T-helper 1 cell (primary cell): ENCODE measurements at places on chromosomes 16 and 17.

- DNase-seq: no peak
These were observed 13.0 kb downstream of the NLRP1 start for GRCh38 chr17:5571281-5571680.

GRCh38 chr16:57026778-57027062, 37.4 kb downstream of the NLRC5 start:
- DNase-seq: no peak

DNA sequence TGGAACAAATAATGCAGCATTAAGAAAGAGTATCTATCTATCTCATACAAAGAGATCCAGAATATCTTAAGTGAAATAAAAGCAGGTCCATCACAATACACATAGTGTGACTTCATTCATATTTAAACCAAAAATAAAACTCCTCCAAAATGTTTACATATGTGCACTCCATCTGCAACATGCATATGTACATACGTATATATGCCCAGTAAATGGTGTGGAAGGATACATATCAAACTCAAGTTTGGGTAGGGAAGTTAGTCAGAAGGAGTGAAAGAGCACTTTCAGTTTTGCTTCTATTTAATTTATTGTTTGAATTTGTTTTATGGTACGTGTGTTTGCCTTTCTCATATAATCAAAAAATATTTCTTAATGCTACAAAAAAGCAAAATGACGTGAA, 12.0 kb upstream of the ADAT1 start:
- DNase-seq: no peak

DNA sequence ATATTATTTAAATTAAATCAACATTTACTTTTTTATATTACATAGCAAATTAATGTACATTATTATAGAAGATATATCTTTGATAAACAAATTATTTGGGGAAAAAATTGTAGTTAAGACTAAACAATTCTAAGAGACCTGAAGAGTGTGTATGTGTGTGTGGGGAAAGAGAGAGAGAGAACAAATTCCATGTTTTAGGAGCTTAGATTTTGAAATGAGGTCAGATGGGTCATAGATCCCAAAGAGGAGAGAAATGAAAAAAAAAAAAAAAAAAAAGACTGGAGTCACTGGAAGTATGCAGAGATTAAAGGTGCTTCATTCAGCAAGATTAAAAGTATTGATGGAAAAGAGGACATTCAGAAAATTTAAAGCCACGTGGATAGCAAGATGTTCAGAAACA, 206.8 kb downstream of the CNTNAP4 start:
- DNase-seq: no peak

GRCh38 chr17:41891135-41892020, 26.2 kb upstream of the KLHL11 start:
- no peak for DNase-seq

- no peak for DNase-seq
These were observed 126.0 kb downstream of the HS3ST3A1 start for GRCh38 chr17:13475574-13476223.

GRCh38 chr17:79405823-79406222, 205.0 kb downstream of the RBFOX3 start:
- no peak for DNase-seq

DNA sequence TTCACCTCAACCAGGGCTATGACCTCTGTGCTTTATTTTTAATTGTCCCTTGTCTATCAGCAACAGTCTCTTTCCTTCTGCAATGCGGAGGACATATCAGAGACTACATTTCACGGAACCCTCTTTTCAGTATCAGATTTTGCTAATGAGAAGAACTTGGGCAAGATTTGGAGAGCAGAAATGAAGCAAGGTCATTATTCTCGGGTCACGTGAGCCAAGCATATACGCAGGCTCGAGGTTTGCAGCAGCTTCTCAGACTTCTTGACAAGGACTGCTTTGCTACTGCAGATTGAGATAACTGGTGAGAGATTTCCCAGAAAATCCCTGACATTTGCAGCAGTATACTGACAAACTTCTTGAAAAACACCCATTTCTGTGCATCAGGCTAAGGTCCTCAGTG, 30.4 kb downstream of the ABCA10 start:
- DNase-seq: no peak

- no peak for DNase-seq
These were observed 147.6 kb downstream of the CHD9 start for GRCh38 chr16:53202398-53202797.

GRCh38 chr17:4150096-4150495, 7.1 kb downstream of the CYB5D2 start:
- no peak for DNase-seq

DNA sequence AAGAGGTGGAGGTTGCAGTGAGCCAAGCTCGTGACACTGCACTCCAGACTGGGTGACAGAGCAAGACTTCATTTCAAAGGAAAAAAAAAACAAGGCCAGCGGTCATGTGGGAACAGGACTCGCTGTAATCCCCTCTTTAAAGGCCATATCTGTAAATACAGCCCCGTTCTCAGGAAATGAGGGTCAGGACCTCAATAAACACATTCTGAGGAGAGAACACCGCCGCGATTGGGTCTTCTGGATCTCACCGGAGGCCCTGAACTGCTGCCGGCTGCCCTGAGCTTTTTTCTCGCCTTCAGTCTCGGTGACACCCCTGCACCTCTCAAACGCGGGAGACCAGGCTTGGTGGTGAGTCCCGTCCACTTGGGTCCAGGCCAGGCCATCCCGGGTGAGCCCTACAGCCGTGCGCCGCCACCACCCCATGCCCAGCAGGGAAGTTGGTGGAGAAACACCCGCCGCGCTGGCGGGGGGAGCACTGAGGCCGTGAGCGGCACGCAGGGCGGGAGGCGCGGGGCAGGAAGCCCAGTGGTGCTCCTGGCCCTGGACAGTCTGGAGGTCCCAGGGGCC, 28.4 kb downstream of the SLC25A10 start:
- no peak for DNase-seq

- no peak for DNase-seq
These were observed 11.8 kb upstream of the CLTC start for GRCh38 chr17:59607817-59608403.

- no peak for DNase-seq
These were observed 99.0 kb downstream of the CMIP start for GRCh38 chr16:81543571-81543970.

- no peak for DNase-seq
These were observed 89.3 kb downstream of the IRF8 start for GRCh38 chr16:85988306-85988705.
